ENCODE measurements at places on chromosomes 7 and 10. TPM values are rescaled to one million over a fixed set of nuclear protein-coding genes. Genes with fewer than 3 reads are reported as not detected.
A peak's percentile ranks its signal among the peaks of the same experiment; 100 is the strongest.

GRCh38 chr10:209357-209756, 74.1 kb downstream of the ZMYND11 start:
- no peak overlapping the region for H3K27ac ChIP-seq
- H3K4me1 ChIP-seq: no peaks in the 10 kb centered on the region
- H3K4me3 ChIP-seq: no peak overlapping the region
- H3K27me3 ChIP-seq: no peaks in the 10 kb centered on the region
- peak; percentile 21 for DNase-seq
- no peaks in the 10 kb centered on the region for H3K36me3 ChIP-seq

Gene JAKMIP3
- 0.92 TPM for total RNA-seq

GRCh38 chr10:25174461-25175230, at the start of gene GPR158:
Gene GPR158 (plus strand): TSS chr10:25175001. CDS start chr10:25175421, 420 bp downstream.
- H3K36me3 ChIP-seq: no peaks in the 10 kb centered on the region
- peaks cover 43% of the 10 kb centered on the region for H3K27me3 ChIP-seq
- peak within 1 kb of the TSS; percentile 35 for H3K4me3 ChIP-seq
- H3K4me1 ChIP-seq: no peaks in the 10 kb centered on the region
- DNase-seq: peak; percentile 46

GRCh38 chr10:33612551-33612950, 278.1 kb upstream of the NRP1 start:
- H3K27ac ChIP-seq: no peak overlapping the region
- peaks cover 19% of the 10 kb centered on the region for H3K4me1 ChIP-seq
- H3K36me3 ChIP-seq: peaks cover 5% of the 10 kb centered on the region

Gene TWIST1
- 22.3 TPM for total RNA-seq

Gene ZNF777
- total RNA-seq: 9.9 TPM

Gene CHAT
- not detected for total RNA-seq

DNA sequence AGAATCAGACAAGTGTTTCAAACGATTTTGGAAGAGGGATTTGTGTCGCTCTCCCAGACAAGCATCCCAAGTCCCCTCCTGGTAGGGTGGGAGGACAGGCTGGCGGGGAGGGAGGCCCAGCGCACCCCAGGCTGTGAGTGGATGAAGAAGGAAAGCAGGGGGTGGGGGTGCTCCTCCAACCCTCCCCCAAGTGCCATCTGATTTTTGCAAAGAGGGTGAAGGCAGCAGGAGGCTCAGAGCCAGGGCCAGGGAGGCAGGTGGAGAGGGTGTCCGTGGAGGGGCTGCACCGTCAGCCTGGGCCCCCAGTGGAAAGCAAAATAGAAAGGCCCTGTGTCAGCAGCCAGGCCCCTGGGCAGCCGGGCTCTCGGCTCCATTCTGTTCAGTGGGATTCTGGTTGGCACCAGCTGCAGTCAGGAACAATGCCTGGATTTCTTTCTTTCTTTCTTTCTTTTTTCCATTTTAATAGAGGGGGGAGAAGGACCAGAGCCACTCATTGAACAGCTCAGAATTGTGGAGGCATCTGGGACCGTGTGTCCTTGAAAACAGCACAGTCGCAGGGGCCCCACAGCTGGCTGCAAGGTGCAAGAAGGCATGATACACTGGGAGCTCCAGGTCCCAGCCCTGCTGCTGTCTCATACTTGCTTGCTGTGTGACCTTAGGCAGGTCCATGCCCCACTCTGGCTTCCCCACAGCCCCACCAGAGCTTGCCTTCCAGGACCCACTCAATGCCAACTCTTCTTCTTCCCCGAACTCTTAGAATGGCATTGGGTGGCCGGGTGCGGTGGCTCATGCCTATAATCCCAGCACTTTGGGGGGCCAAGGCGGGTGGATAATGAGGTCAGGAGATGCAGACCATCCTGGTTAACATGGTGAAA, 7.1 kb upstream of the ZMIZ1 start:
- peaks cover 6% of the 10 kb centered on the region for H3K4me1 ChIP-seq
- H3K27me3 ChIP-seq: no peaks in the 10 kb centered on the region
- DNase-seq: no peak
- H3K36me3 ChIP-seq: no peaks in the 10 kb centered on the region

- no peaks in the 10 kb centered on the region for H3K27me3 ChIP-seq
- no peaks in the 10 kb centered on the region for H3K36me3 ChIP-seq
- no peak overlapping the region for H3K4me3 ChIP-seq
- peak overlapping the region; percentile 27 for H3K27ac ChIP-seq
- H3K4me1 ChIP-seq: peaks cover 15% of the 10 kb centered on the region
These were observed 109.5 kb upstream of the TMEM72 start for GRCh38 chr10:44801383-44802327.

DNA sequence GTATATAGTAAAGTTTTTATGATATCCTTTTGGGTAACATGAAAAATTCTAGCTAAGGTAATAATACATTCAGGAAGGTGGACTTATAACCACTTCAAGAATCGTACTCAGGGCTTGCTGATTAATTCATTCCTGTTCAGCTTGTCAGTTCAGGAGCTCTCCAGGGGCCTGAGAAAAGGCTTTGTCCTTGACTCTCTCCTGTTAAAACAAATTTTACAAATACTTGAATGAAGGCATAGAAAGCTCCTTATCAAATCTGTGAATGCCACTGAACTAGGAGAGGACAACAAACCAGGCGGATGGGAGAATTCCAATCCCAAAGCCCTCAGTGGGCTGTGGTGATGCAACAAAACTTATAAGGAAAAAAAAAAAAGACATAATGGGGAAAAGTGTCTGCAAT, 354.5 kb upstream of the ZMIZ1 start:
- DNase-seq: no peak
- H3K27me3 ChIP-seq: peaks cover 18% of the 10 kb centered on the region
- no peaks in the 10 kb centered on the region for H3K36me3 ChIP-seq

Gene TLX1
- not detected for total RNA-seq

DNA sequence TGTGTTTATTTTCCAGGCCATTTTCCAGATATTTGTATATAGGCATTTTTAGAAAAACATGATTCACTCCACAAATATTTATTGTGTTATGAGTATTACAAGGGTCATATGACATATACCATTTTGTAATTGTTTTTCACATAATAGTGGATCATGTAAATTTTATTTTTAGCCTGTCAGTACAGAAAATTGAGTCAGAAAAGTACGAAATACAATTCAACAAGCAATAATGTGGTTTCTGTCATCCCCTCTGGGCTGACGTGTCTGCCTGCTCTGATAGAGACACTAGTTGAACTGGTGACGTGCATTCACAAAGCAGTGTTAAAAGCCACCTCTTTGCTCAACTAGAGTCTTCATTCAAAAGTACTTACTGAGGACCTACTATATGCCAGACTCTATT, 97.9 kb upstream of the STEAP1B start:
- DNase-seq: peak; percentile 84
- H3K4me3 ChIP-seq: no peak overlapping the region
- H3K27me3 ChIP-seq: no peaks in the 10 kb centered on the region
- peak overlapping the region; percentile 93 for H3K27ac ChIP-seq
- peaks cover 30% of the 10 kb centered on the region for H3K4me1 ChIP-seq

DNA sequence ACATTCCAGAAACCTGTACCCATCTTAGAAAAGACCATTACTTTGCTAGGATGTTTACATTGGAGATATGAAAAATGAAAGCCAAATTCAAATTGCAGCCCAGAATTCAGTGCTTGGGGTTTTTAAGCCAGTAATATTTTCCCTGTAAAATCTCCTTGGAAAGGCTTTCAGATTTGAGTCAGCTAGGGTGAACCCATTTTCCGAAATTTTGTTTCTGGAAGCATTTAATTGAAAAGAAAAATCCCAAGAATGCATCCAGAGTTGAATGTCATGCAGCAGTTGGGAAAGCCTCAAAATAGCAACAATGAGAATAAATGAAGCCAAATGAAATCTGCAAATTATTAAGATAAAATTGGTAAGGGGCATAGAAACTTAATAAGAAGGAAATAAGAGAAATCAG, 106.4 kb downstream of the BMPER start:
- H3K27ac ChIP-seq: no peak overlapping the region
- H3K36me3 ChIP-seq: no peaks in the 10 kb centered on the region

GRCh38 chr10:96740579-96741281, 20.4 kb upstream of the PIK3AP1 start:
- H3K27me3 ChIP-seq: no peaks in the 10 kb centered on the region
- no peak for DNase-seq
- no peaks in the 10 kb centered on the region for H3K4me1 ChIP-seq
- no peak overlapping the region for H3K4me3 ChIP-seq

- H3K36me3 ChIP-seq: no peaks in the 10 kb centered on the region
- H3K4me3 ChIP-seq: no peak overlapping the region
- DNase-seq: peak; percentile 51
- H3K4me1 ChIP-seq: no peaks in the 10 kb centered on the region
- H3K27ac ChIP-seq: no peak overlapping the region
These were observed 96.4 kb downstream of the MARCHF5 start for GRCh38 chr10:92387289-92387940.

- no peaks in the 10 kb centered on the region for H3K27me3 ChIP-seq
- H3K36me3 ChIP-seq: no peaks in the 10 kb centered on the region
- no peak overlapping the region for H3K4me3 ChIP-seq
- DNase-seq: no peak
- no peak overlapping the region for H3K27ac ChIP-seq
- no peaks in the 10 kb centered on the region for H3K4me1 ChIP-seq
These were observed 113.9 kb downstream of the ZNF438 start for GRCh38 chr10:30917789-30918188.

Gene EIF5AL1
- 0.75 TPM for total RNA-seq

DNA sequence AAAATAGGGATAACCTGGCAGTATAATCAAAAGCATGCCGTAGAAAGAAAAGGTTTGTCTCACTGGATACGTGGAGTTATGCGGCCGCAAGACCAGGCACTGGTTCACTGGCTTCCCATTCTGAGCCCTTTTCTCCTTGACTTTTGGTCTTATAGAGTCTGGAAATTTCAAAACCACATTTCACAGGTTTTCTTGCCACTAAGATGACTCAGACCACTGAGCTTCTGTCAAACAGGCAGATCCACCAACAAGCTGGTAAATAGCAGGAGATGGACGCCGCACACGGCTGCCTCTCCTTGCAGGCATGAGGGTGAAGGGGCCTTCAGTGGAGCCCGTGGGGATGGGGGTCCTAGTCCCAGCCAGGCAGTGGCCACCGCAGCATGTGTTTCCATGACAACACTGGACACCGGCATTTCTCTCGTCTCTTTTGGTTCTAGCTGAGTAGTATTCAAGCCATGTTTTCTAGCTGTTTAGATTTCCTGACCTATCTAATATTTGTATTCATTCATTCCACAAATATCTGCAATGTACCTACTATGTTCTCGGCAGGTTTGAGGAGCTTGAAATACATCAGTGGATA, 55.5 kb downstream of the KLF6 start:
- H3K27me3 ChIP-seq: no peaks in the 10 kb centered on the region
- no peak overlapping the region for H3K4me3 ChIP-seq

DNA sequence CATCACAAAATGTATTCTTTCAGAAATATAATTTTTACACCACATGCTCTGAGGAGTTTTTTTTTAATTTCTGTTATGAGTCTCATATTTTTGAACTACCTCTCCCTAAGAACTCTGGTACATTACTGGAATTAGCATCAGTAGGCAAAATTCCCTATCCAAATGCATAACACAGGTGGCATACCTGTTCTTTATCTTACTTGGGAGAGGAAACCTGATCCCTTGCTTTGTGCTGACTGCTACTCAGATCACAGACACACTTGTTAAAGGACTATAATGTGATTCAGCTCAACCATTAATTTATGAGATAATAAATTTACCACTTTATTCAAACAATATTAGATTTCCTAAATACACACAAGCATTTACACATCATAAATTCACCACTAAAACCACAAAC, 617.2 kb downstream of the GRM8 start:
- H3K27me3 ChIP-seq: no peaks in the 10 kb centered on the region
- no peaks in the 10 kb centered on the region for H3K36me3 ChIP-seq
- no peak for DNase-seq
- no peaks in the 10 kb centered on the region for H3K4me1 ChIP-seq
- H3K27ac ChIP-seq: no peak overlapping the region
- H3K4me3 ChIP-seq: no peak overlapping the region

- H3K27ac ChIP-seq: no peak overlapping the region
- no peaks in the 10 kb centered on the region for H3K36me3 ChIP-seq
- no peaks in the 10 kb centered on the region for H3K4me1 ChIP-seq
These were observed 62.9 kb upstream of the FAM171A1 start for GRCh38 chr10:15433850-15434537.

- no peaks in the 10 kb centered on the region for H3K4me1 ChIP-seq
- H3K27ac ChIP-seq: no peak overlapping the region
- H3K4me3 ChIP-seq: no peak overlapping the region
- no peaks in the 10 kb centered on the region for H3K36me3 ChIP-seq
- no peaks in the 10 kb centered on the region for H3K27me3 ChIP-seq
These were observed 18.1 kb upstream of the CNNM2 start for GRCh38 chr10:102900006-102900405.

DNA sequence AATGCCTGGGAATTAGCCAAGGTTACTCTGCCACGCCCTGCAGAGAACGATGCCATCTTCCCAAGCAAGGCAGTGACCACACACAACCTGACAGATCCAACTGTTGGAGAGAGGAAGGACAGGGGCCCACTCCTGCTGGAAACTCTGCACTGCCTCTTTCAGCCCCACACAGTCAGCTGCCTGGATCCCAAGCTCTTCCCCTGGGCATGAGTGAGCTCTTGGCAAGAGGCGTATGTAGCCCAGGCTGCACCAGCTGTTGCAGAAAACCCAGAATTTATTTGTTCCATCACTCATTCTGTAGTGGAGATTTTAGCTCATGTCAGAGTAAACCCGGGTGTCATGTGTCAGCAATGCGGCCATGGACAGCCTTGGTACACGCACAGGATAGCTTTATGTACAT, 135.1 kb upstream of the TRIM24 start:
- no peak overlapping the region for H3K27ac ChIP-seq
- no peaks in the 10 kb centered on the region for H3K4me1 ChIP-seq
- H3K36me3 ChIP-seq: no peaks in the 10 kb centered on the region

DNA sequence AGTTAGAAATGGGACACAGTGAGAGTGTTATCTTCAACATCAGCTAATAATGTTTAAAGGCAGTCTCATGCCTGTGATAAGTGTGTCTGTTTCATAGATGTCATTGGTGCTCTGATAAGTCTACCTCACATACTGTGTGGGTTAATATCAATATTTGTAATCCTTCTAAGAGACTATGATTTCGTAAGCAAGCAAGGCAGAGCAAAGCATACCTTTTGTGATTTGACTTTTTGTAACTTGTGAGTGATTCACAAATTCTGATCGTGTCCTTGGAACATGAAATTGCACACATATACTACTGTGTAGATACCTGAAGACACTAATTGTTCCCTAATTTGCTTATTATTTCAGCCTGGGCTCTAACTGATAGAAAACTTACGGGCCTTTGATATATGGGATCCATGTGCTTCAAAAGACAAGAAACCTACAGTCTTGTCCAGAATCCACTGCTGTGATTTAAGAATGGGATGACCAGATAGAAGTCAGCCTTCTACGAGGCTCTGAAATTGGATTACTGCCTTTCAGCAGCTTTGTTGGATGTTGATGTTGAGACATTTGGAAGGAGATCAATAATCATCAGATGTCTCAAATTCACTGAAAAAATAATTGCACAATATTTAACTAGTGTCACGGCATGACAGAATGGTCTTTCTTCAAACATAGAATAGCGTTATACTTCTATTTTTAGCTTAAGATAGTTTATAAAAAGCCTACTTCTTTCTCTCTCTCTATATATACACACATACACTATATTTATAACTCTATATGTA, 63.2 kb upstream of the KLF6 start:
- DNase-seq: no peak
- H3K4me3 ChIP-seq: no peak overlapping the region
- peaks cover 40% of the 10 kb centered on the region for H3K4me1 ChIP-seq

- no peak overlapping the region for H3K27ac ChIP-seq
- no peaks in the 10 kb centered on the region for H3K36me3 ChIP-seq
- 0 out of 2 replicates have a peak, but pooled peaks cover 3% of the 10 kb centered on the region for H3K4me1 ChIP-seq
These were observed 20.9 kb downstream of the CD36 start for GRCh38 chr7:80659120-80660055.

Gene CADPS2
- total RNA-seq: 7.5 TPM

Gene HABP2
- not detected for total RNA-seq

- no peaks in the 10 kb centered on the region for H3K27me3 ChIP-seq
- no peaks in the 10 kb centered on the region for H3K36me3 ChIP-seq
- no peak overlapping the region for H3K4me3 ChIP-seq
- peak overlapping the region; percentile 72 for H3K27ac ChIP-seq
These were observed 108.3 kb downstream of the AHR start for GRCh38 chr7:17406738-17407137.

Measured in PC-3 (cell line).